Activated CD8-positive, alpha-beta memory T cell treated with anti-CD3 and anti-CD28 coated beads for 24 hours (primary cell): ENCODE measurements at places on chromosomes 5 and 9.

GRCh38 chr5:163498886-163499285 lies 6.5 kb upstream of the MAT2B start:
- no peak for DNase-seq

- no peak for DNase-seq
Observed at GRCh38 chr9:132209228-132209627, 47.4 kb downstream of the NTNG2 start.

DNA sequence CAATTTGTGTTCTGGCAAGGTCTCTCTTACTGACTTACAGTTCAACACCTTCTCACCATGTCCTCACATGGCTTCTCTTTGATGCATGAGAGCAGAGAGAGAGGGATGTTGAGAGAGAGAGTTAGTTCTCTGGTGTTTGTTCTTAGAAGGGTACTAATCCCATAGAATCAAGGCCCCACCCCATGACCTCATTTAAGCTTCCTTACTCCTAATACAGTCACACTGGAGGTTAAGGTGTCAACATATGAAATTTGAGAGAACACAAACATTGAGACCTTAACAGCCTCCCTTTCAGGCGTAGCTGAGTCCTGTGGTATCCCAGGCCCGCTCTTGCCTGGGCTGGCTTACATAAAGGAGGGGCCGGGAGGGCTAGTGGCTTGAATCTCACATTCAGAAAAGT lies 10.6 kb upstream of the SEMA6A start:
- DNase-seq = no peak

DNA sequence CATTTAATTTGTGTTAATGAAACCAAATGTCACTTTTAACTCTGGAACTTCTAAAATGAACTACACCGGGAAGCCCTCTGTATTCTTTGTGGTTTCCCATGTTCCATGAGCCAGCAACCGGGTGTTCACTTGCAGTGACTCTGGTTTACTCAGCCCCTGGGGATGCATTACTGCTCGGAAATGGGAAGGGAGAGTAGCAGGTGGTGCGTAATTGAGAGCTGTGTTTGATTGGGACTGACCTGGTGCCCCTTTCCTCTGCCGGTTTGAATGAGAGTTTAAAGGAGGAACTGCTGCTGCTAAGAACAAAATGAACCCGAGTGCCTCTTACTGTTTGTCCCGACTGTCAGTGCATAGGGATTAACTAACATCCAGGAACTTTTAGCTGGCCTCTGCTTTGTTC lies 100.1 kb upstream of the DHFR start:
- DNase-seq = peak; percentile 70

DNA sequence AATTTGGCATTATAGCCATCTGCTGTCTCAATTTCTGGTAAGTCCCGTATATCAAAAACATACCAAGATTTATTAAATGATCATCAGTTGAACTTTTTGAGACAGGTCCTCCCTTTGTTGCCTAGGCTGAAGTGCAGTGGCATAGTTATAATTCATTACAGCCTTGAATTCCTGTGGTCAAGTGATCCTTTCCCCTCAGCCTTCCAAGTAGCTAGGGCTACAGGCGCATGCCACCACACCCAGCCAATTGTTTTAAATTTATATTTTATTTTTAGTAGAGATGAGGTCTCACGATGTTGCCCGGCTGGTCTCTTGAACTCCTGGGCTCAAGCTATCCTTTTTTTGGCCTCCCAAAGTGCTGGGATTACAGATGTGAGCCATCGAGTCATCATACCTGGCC lies 418.9 kb downstream of the ARHGEF28 start:
- DNase-seq = no peak

- DNase-seq = no peak
Observed at GRCh38 chr5:155193029-155193428, 179.5 kb downstream of the KIF4B start.

DNA sequence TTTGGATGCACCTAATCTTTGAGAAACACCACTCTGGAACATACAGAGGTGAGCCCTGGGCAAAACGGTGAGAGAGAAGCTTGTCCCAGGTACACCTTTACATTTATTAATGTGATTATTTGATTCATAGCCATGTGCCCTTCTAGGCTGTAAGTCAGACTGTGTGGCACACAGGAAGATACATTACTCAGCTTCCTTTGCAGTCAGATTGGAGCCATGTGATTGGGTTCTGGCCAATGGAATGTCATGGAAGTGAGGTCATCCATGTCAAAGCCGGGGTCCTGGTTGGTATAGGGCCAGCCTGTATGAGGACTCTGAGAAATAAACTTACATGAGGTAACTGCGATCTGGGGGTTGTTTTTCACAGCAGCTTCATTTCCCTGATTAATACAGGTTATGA lies 106.8 kb upstream of the CD180 start:
- DNase-seq = no peak

DNA sequence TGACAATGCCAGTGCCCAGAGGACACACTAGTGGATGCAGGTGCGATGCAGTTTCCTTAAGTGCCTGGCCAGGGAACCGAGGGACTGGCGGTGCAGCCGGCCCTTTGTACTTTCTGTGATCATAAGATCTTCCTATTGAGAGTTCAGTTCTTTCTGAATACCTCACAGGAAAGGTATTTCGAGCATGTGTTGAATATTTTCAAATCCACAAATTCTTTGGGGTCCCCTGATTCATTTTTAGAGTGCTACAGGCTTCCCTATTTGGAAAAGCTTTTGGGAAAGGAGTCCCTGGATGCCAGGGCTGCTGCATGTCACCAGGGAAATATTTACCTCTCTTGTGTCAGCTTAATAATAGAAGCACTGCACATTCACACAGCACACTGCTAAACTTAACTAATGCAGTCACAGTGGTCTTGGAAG lies 281.5 kb downstream of the GADD45G start:
- no peak for DNase-seq

DNA sequence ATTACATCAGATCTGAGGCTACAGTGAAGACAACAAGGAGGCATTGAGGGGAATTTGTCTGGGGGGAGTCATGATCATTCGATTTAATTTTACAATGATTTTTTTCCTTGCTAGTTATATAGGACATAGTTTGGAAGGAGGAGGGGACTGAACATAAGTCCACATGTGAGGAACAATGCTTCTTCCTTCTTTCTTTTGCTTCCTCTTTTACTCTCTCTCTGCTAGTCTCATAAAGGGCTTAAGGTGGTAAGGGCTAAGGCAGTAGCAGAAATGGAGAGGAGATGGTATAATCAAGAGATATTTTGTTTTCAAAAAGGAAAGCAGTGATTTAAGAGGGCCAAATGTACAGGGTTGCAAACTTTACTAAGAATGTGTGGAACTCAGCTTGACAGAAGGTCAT lies 64.3 kb downstream of the GRIN3A start:
- DNase-seq = no peak

DNA sequence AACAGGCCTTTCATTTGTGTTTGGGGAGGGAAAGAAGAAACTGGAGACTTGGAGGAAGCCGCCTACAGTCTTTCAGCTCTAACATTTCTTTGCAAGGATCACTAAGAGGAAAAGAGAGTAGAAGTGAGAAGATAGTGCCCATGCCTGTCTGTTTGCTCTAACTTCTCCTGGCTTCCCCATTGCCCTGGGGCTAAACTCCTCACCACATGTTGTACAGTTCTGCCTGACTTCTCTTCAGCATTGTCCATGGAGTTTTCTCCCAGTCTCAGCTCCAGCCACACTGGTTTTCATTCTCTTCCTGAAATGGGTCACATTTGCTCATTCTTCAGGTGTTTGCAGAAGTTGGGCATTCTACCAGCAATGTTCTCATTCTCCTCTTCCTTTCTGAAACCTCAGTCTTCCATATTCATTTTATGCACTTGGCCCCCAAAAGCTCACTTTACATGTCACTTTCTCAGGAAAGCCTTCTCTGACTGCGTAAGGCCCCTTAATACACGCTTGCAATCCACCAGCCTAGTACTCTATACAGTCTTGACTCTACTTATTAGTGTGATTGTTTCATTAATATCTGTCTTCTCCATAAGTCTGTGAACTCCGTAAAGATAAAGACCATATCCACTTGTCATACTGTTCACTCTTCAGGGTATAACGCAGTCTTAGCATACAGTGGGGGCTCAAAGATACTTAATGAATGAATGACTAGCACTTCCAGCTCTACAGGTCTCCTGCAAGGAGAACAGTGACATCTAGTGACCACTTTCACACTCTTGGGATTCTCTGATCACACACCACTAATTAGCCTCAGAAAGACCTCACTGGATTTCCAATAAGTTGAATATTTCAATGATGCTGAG lies 40.2 kb upstream of the TRIM32 start:
- DNase-seq = no peak

DNA sequence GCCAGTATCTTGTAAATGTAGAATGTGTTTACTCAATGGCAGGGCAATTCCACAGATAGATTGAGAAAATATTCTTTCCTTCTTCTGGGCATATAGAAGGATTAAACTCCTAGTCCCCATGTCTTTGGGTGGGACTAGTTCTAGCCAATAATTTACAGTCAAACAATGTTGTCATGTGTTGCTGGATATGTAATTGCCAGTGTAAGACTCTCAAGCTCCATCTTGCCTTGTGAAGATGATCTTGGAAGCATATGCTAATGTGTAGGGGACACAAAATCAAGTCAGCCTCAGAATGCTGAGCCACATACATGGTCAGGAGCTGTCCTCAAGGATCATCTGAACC lies 386.9 kb downstream of the CETN3 start:
- no peak for DNase-seq

- DNase-seq = no peak
Observed at GRCh38 chr9:7237473-7238246, 479.9 kb downstream of the KDM4C start.

DNA sequence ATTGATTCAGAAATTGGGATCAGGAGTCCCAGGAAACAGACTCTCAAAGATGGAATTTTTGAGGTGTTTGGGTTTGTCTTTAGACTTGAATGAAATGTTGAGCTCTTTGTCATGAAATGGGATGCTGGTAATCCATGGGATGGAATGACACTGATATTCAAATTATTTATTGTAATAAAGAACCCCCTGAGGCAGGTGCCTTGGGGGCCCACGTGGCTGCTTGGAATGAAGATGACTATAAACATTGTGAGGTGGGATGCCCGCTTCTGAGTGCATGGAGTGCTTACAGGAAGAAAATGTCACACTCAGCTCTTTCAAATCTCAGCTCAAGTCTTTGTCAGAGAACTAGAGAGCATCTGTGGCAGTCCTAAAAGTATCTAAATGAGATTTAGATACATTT lies 9.6 kb upstream of the C1QTNF2 start:
- no peak for DNase-seq

- DNase-seq = no peak
Observed at GRCh38 chr9:91408475-91408874, 15.2 kb downstream of the NFIL3 start.

- no peak for DNase-seq
Observed at GRCh38 chr9:87102126-87102525, 154.8 kb upstream of the GAS1 start.

DNA sequence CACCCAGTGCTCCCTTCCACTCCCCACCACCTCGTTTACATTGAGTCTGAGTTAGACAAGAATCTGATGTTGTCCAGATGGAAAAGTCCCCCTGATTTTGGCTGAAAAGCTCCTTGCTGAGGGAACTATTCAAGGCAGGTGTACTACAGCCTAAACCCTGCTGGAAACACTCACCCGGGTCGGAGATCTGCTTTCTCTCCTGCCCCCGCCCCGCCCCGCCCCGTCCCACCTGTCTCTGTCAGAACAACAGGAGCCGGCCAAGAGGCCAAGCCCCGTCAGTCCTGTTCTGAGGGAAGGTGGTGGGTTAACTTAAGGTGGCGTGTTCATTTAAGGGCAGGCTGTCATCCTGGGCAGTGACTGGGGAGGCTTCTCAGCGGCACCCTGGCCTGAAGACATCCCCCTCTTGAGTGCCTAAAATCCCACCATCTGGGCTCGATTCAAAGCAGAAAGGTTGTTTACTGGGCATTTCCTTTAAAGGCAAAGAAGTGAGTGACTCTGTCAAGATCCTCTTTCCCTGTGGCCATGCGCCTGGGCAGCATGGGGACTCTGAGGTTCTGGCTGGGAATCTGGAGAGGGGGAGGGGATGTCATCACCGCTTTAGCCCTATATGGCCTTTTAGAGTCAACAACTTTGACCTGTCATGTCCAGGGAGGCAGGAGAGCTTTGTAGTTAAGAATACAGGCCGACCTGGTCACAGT lies 71.1 kb upstream of the NEURL1B start:
- DNase-seq = no peak

DNA sequence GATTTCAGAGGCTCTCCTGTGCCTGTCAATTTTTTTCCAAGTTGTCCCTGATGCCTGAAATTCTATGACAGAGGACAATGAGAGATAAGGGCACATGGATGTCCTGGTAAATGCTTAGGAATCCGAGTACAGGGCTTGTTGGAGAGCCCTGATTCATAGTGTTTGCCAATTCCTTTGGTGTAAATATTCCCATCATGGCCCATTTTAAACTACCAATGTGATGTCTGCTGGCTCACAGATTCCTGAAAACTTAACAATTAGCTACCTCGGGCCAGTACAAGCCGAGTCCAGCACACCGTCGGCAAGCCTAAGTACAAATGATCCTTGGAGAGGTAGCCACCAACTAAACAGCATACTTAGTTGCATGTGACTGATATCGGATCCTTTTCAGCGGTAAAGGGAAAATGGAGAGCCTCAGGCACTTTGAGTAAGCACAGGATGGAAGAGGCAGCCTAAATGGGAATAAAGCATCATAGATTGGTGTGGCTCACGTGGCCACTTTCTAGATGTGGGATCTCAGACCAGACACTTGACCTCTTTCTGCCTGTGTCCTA lies 3.6 kb downstream of the ITK start:
- DNase-seq = peak; percentile 69

DNA sequence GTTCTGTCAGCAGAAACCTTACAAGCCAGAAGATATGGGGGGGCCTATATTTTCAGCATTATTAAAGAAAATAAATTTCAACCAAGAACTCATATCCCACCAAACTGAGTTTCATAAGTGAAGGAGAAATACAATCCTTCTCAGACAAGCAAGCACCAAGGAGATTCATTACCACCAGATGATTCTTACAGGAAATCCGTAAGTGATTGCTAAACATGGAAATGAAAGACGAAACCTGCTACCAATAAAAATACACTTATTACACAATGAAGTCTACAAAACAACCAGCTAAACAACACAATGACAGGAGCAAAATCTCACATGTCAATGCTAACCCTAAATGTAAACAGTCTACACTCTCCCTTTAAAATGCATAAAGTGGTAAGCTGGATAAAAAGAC lies 17.8 kb upstream of the C9orf72 start:
- no peak for DNase-seq

- peak; percentile 44 for DNase-seq
Observed at GRCh38 chr9:135305546-135306180, 173.9 kb upstream of the PPP1R26 start.

DNA sequence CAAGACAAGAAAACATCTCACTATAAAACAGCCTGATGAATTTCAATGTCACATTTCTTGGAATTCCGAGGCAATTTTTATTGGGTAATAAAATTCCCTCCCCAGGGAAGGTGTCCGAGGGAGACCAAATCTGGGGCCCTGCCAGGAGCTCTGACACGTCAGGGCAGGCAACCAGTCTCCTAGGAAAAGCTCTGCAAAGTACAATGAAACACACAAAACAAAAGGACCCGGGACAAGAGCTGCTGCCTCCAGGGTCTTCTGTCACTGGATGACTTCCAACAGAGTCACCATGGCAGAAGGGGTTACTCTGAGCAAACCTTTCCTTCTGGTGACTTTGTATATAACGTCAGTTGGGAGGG lies 50.8 kb downstream of the SAXO1 start:
- DNase-seq = no peak

- DNase-seq = no peak
Observed at GRCh38 chr5:64149268-64149667, 16.4 kb upstream of the RNF180 start.
